ENCODE measurements at places on chromosomes 12 and 14.

DNA sequence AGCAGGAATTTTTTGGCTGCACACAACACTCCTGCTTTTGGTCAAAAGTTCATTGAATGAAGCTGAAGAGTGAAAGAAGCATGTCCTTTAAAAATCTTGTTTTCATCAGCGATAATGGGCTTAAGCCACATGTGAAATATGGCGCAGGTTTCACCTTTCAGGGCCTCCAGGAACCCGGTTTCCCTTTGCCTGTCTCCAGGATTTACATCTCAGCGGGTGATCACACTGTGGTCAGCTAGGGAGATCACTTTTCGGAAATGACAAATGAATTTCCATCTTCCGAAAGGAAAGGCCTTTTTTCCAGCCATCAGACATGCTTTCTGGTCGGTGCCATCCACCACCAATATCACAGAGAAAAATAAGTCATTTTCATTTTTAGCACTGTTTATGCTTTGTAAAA lies 727.1 kb upstream of the TBX3 start:
- DNase-seq: no peak

- DNase-seq: no peak
These were observed 174.9 kb downstream of the FOXN3 start for GRCh38 chr14:89241934-89242651.

- no peak for DNase-seq
These were observed 24.2 kb downstream of the PTPRO start for GRCh38 chr12:15346488-15346887.

DNA sequence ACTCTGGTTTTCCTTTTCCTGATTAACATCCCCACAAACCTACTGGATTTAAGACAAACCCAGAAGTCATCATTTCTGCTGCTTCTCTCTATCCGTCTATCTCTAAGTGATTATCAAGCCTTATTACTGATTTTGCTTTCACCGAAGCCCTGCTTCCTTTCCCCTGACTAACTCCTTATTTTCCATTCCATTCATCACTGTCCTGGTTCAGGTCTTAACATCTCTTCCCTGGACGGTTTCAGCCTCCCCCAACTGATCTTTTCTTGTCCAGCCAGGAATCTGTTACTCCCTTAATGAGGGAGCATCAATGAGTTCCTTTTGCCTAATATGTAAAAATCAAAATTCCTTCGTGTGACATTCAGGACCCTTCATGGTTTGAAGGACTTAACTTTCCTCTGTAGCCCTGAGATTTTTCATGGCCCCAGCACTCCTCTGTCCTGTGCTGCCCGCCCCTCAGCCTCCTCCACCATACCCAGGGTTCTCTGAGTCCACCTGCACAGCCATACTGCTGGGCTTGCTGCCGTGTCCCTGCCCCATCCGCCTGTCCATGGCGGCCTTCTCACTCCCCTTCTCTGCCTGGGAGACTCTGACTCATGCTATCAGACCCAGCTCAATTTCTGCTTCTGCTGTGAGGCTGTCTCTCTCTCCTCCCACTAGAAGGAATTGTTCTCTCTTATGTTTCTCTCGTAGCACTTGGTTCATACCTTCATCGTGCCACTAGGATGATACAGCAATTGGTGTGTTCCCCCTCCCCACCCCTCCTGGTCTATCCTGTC lies 167.8 kb upstream of the HIF1A start:
- DNase-seq: no peak

- no peak for DNase-seq
These were observed 135.8 kb upstream of the PLXNC1 start for GRCh38 chr12:94012590-94012989.
